ENCODE measurements at places on chromosomes 7 and 10.

DNA sequence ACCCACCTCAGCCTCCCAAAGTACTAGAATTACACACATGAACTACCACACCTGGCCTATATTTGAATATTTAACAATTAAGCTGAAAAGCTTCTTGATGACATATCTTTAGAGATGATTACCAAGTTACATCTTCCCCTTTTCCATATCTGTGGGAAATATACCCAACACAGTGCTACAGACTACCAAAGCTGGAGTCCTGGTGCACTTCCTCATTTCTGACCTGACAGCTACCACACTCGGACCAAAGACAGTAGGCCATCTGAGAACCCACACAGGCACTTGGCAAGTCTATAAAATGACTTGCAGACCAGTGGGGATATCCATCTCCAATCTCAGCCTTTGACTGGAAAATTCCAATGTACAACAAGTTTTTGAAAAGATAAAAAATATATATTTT, 270.4 kb upstream of the KLF14 start:
- DNase-seq: no peak

GRCh38 chr10:1171586-1171985, 115.4 kb downstream of the WDR37 start:
- DNase-seq: no peak

DNA sequence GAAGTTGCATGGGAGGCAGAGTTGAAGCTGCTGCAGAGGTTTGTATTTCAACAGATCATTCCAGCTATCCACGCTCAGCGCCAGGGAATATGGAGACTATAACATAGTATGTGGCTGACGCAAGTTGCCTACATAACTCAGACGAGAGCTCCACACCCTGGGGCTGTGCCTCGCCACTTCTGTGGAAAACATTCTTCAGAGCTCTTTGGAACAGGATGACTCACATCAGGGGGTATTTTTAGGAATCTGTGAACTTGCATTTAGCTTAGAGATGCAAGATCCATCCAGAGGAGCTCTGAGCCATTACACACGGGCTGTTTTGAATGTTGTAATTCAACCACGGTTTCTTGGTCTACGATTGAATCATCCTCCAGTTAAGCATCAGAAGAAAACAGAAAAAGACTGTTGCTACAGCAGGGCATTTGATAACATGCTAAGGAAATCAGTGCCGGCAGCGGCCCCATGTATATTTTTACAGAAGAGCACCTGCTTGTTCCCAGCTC, 481.5 kb upstream of the AKR1E2 start:
- DNase-seq: peak; percentile 50

- DNase-seq: no peak
Observed at GRCh38 chr7:29563590-29564495, at the start of gene PRR15. Gene PRR15 (plus strand): TSS chr7:29563835. CDS start chr7:29566330, 2,495 bp downstream.

GRCh38 chr10:123606006-123606405, 60.1 kb upstream of the GPR26 start:
- DNase-seq: no peak

DNA sequence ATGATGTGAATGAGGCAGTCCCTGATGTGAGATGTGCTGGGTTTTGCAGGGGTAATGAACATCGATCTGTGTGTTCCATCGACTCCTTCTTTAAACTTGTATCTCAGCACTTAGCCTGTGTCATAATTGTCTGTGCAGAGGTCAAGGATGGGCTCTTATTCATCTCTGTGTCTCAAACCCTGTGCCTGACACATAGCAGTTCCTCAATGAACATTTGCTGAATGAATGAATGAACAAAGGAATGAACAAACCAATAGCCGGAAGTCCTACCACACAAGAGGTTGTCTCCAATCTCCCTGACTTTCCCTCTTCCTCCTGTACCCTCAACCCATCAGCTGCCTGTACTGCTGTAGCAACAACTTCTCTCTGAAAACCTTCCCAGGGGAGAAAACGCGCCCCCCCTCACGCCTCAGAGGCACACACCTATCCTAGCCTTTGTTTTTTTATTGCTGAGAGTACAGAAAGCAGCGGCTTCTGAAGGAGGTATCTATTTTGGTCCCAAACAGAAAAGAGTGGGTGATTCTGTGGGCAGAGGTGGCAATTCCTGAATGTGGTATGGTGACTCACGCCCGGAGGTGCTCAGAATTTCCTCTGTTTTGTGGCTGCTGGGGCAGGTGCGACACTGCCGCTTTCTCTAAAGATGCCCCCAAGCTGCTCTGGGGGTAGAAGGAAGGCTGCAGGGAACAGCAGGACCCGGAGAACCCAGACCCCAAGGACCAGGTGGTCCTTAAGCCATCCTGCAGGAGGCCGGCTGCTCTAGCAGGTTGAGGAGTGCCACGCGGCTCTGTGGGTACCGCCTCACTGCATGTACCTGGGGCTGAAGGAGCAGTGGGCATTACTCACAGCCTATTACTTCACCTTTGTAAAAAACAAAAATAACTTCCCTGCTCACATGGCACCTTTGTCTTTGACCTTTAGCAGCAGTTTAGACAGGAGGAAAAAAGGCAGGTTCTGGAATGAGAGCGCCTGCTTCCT, 9.6 kb downstream of the IL2RA start:
- peak; percentile 75 for DNase-seq

Measured in activated T-cell treated with anti-CD3 and anti-CD28 coated beads for 48 hours (primary cell).